ENCODE measurements at places on chromosomes 7 and 10. TPM values are rescaled to one million over a fixed set of nuclear protein-coding genes. Genes with fewer than 3 reads are reported as not detected.

GRCh38 chr7:22651534-22652243, 75.3 kb upstream of the IL6 start:
- no peaks in the 10 kb centered on the region for H3K36me3 ChIP-seq
- no peak overlapping the region for H3K4me3 ChIP-seq
- no peak for DNase-seq
- H3K27ac ChIP-seq: peak overlapping the region; percentile 53

TMEM225B gene
- polyA plus RNA-seq: 0.23 TPM

DNA sequence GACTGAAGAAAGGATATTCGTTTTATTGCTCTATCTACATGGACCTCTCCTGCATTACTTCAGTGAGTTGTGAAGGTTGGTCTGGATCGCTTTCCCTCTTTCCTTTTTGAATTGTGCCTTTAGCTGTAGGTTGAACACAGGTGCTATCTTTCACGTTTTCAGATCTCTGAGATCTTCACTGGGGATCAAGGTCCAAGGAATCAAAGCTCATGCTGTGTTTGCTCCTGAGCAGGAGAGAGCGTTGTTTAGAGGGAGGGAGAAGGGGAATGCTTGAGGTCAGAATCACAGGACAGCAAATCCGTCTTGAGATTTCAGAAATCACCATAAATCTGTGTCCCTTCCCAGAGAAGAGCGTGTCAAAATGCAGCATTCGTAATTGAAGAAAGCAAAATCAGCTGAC, 105.0 kb downstream of the INSYN2A start:
- DNase-seq: no peak
- H3K36me3 ChIP-seq: peaks cover 16% of the 10 kb centered on the region
- H3K4me3 ChIP-seq: no peak overlapping the region
- no peak overlapping the region for H3K27ac ChIP-seq
- no peaks in the 10 kb centered on the region for H3K4me1 ChIP-seq

DNA sequence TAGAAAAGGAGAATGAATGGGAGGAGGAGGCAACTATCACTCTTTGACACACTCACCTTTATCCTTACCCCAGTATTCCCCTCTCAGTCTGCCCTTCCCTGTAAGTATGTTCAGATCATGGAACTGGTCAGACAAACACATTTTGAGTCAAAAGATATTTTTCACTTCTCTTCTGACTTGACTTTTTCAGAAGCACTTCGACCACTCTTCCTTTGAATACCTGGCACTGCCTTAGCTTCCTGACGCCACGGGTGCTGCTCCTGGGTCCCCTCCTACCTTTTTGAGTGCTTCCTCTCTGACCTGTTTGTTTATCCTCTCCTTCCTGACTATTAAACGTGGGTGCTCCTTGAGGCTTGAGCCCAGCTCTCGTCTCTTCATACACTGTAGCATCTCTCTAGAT, 19.8 kb upstream of the C10orf67 start:
- no peak overlapping the region for H3K27ac ChIP-seq
- H3K27me3 ChIP-seq: no peaks in the 10 kb centered on the region
- DNase-seq: no peak
- H3K4me1 ChIP-seq: peaks cover 32% of the 10 kb centered on the region
- no peak overlapping the region for H3K4me3 ChIP-seq

- H3K36me3 ChIP-seq: no peaks in the 10 kb centered on the region
- H3K4me1 ChIP-seq: no peaks in the 10 kb centered on the region
- no peaks in the 10 kb centered on the region for H3K27me3 ChIP-seq
- no peak for DNase-seq
Measured at GRCh38 chr10:30531751-30532530, 97.6 kb downstream of the LYZL2 start.
